ENCODE measurements at places on chromosomes 16 and 17.

DNA sequence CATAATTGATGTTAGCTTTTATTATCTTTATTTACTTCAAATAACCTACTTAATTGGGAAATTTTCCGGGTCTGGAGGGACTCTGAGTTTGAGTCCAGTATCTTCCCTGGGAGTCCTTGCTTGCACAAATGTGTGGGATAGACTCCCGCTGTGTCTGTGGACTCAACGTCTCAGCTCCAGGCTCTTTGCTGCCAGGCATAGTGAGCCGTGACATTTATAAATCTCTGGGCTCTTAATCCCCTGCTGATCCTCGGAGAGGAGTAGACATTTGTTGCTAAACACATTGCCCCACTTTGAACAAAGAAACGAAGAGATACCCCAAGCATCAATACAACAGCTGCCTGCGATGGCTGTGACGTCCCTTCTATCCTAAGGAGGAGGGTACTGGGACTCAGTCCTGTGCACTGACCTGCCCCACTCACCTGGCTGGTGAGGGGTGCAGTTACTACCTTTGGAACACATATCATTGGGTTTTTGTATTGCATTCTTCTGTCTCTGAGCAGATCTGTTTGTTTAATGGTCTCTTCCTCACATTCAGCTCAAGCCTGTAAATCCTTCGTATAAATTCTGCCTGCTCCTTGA is 316.9 kb downstream of the HAPSTR1 start:
- DNase-seq, result no peak

DNA sequence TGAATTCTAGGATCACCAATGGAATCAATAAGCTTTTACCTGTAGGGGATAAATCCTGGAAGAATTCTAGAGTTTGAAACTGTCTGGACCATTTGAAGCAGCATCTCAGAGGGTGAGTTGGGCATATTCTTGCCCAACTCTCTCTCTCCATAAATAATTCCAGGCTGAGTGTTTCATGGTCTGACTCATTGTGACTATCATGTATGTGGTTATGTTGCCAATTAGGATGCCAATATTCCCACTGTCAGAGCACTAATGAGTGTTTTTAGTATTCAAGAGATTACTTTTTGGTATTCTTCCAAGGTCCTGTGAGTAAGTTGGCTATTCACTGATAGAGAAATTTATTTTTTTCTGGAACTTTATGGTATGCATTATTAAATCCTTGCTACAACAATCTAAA is 456.9 kb downstream of the TOX3 start:
- DNase-seq, result peak; percentile 68

DNA sequence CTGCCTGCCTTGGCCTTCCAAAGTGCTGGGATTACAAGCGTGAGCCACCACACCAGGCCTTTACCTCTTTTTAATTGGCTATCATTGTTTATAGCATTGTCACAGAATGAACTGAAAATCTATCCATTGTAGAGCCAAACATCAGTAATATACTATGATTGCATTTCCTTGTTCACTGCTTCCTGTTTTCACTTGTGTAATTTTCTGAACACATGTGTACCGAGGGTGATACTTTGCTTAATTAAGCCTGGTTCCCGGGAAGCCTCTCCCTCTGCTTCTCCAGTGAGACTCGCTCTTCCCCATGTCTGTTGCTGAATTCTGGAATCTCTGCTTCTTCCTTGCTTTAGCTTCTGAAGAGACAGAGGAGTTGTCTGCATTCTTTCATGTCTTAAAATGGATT is 33.1 kb downstream of the POLR3E start:
- DNase-seq, result no peak

GRCh38 chr17:76816590-76817135 is 51.5 kb upstream of the MGAT5B start:
- peak; percentile 69 for DNase-seq

- no peak for DNase-seq
These were observed 5.0 kb upstream of the NXPH3 start for GRCh38 chr17:49570540-49571242.

GRCh38 chr17:42289611-42290181 is 1.4 kb downstream of the STAT5A start:
- DNase-seq, result no peak

- DNase-seq, result no peak
These were observed 275.2 kb upstream of the RBFOX1 start for GRCh38 chr16:7057458-7057857.

DNA sequence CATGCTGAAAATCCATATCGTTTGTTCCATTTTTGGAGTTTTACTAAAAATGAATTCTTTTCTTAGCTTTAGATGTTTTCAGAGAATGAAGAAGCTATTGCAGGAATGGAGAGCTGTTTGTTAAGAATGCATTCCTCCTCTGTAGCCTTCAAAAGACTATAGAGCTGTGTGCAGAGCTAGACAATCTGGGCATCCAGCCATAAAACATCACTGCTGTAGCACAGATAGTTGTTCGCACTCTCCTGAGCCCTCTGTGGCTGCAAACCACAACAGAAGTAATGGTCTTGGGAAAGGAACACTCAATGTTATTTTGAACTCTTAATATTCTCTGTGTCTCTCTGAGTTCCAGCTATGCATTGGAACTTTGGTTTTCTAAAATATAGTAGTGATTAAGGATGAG is 4.9 kb downstream of the TNRC6C start:
- DNase-seq, result peak; percentile 60

GRCh38 chr17:17831208-17832031 is 5.4 kb downstream of the SREBF1 start:
- DNase-seq, result no peak

GRCh38 chr16:1331712-1332617 is 1.5 kb upstream of the BAIAP3 start:
- DNase-seq, result no peak

GRCh38 chr17:76627510-76627909 is 16.0 kb downstream of the ST6GALNAC1 start:
- DNase-seq, result no peak

DNA sequence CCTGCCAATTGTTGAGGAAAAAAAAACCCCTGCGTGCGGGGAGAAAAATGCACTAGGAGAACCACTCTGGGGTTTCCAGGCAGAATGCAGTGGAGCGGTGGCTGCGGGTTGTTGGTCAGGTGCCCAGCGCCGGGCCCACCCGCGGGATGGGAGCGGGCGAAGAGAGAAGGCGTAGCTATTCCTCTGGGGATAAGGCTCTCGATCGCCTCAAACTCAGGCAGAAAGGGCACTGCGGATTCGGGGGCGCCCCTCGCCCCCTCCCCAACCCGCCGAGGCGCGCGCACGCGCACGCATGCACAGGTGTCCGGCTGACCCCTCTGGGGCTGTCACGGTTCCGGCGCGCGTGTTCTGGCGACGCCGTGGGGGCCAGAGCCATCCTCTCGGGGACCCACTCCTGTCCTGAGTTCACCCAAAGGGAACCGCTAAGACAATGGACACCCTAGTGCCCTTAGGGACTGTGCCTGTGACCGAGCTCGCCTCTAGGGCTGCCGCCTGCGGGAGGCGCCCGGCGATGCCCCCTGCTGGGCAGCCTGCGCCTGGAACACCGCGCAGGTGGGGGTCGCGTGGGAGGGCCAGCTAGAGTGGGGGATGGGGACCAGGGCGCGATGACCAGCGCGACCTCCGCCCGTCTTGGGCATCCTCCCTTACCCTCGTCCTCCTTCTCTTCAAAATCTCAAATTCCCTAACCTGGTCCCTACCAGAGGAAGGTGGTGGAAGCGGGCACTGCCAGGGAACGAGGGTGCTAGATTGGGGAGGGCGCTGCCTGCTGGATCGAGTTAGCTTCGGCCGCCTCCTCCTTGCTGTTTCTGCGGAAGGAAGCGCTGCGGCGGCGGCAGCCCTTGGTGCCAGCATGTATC is 14.4 kb upstream of the CBX8 start:
- DNase-seq, result no peak

DNA sequence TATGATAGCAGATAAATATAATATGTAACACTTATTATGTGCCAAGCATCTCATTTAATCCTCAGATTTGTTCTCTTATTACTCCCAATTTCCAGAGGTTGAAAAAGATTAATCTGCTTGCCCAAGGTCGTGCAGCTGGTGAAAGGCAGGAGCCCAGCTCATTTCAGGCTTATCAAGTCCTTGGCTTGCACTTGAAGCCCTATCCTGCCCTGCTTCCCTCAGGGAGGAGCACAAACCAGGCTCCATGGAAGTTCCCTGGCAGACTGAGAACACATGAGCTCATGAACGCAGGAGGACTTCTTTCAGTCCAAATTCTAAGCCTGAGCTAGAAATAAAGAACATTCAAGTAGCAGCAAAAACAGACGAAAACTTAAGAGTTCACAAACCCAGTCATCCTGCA is 74.8 kb downstream of the USP31 start:
- no peak for DNase-seq

- DNase-seq, result no peak
These were observed 13.7 kb downstream of the N4BP1 start for GRCh38 chr16:48596326-48596725.

DNA sequence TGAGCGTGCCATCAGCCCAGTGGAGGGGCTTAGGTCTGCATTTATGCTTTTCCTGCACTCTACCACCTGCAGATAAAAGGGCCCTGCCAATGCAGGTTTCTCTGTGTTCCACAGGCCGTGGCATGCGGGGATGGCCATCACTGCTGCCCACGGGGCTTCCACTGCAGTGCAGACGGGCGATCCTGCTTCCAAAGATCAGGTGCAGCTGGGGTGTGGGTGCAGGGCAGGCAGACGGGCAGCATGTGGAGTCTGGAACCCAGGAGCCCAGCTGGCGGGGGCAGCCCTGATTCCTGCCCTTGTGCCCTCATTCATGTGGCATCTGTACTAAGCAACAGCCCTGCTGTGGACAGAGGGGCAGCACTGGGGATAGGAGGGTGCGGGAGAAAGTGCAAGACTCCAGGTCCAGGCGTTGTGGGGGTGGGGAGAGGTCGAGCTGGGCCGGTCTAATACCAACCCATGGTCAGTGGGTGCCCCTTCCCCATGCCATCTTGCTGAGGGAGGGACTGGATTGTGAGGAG is 4.5 kb downstream of the GRN start:
- no peak for DNase-seq

DNA sequence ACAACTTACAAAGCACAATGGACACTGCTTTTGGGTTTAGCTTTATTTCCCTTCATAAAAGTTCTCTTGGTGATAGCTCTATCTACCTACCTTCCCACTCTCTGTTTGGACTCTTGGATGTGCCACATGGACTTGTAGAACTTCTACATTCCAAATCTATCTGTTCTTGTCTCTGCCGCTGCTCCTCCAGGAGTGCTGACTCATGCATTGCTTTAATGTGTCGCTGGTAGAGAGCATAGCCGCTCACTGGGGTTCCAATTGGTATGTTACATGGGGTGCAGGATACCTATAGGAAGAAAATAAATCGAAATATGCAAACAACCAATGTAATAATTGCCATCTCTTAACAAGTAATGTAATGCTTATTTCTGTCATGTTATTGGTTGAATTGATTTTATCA is 92.1 kb downstream of the TTC19 start:
- DNase-seq, result no peak

DNA sequence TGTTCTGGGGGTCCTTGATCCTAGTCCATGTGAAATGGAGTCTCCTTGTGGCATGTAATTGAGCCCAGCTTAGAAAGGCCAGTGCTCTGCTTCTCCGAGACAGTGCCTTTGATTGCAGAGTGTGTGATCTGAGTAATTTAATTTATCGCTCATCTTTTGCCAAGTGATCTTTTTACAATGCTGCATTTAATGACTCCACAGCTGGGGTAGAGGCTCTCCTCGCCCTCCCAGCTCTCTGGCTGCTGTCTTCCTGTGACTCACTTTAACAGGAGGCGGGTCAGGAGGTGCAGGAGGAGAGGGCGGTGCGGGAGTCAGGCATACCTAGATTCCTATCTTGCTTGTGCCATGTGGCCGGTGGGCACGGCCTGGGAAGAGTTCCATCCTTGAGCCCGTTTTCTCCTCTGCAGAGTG is 113.4 kb upstream of the FOXF1 start:
- no peak for DNase-seq

- DNase-seq, result no peak
These were observed 6.0 kb downstream of the PDZD9 start for GRCh38 chr16:21994856-21995465.

DNA sequence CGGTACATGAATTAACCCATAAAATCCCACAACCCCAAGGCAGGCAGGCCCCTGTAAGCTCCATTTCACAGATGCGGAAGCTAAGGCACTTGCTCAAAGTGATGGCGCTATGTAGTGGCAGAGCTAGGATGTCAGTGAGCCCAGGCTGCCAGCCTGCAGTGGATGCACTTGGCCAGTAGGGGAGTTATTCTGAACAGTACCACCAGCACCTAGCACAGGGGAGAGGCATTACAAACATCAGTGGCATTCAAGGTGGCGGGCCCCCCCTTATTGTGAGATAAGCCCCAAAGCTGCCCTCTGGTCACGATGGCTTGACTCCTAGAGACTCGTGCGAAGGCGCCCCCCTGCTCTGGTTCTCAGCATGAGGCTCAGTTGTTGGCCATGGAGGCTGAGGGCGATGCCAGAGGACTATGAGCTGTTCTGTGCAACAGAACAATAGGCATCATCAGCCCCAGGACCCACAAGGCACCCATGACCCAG is 33.8 kb downstream of the GTF3C1 start:
- DNase-seq, result no peak

DNA sequence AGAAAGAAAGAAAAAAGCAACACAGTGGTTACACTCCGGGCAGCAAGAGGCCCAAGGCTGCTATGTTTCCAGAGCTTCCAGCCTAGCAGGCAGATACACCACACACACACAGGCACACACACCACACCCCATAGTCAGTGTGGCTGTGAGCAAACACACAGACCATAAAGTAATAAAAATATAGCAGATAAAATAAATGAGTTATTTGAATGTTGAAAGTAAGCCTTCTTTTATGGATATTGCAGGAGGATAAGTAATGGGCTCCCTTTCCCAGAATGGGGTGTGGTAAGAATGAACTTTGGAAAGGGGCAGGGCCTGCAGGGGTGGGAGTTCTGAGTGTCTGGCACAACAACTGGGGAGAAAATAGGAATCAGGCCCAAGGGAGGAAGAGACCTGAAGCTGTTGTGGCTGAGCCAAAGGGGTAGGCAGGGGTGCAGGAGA is 4.8 kb upstream of the CDK5RAP3 start:
- DNase-seq, result no peak

GRCh38 chr17:81093619-81094508 is 58.9 kb downstream of the BAIAP2 start:
- DNase-seq, result no peak

DNA sequence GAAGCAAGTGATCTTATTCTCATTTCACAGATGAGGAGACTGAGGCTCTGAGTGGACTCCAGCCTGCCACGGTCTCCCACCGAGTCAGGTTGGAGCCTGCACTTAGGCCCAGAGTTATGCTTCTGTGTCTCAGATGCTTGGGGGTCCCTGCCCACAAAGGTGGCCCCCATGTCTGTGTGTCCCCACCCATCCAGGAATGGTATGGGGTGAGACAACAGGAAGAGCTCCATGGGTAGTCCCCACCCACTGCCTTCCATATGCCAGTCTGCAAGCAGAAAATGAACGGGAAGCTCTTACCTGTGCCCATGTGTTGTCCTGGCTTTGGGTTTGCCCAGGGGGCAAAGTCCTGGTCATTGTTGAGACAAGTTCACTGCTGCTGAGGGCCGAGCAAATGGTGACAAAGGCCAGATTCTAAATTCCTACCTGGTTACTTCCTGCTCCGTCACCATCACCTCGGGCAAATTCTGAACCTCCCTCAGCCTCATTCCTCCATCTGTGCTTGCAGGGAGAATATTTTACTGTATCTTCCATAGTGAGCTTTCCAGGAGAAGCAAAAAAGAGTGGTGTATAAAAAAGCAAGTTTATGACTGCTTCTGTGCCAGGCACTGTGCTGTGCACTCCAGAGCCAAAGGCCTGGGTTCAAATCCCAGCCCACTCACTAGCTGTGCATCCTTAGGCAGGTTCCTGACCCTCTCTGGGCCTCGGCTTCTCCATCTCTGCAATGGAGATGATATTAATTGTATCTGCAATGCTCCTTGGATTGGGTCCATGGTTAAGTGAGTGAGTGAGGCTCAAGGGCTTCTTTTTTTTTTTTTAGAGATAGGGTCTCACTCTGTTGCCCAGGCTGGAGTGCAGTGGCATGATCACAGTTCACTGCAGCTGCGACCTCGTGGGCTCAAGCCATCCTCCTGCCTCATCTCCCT is 9.3 kb downstream of the IL4R start:
- DNase-seq, result no peak
